Endothelial cell of coronary artery (primary cell): ENCODE measurements at places on chromosomes 12 and 14. TPM values are rescaled to one million over a fixed set of nuclear protein-coding genes. Genes with fewer than 3 reads are reported as not detected.

GPRC5A gene
- total RNA-seq: 13.3 and 36.0 TPM in 2 replicates

DDIT3 gene
- 6.0 and 10.1 TPM in 2 replicates for total RNA-seq

IGF1 gene
- 0.09 and 0.28 TPM in 2 replicates for total RNA-seq

RFX4 gene
- not detected in 2 replicates for total RNA-seq

PUS1 gene
- total RNA-seq: 16.5 and 16.6 TPM in 2 replicates

REM2 gene
- total RNA-seq: 0.09 TPM in 2 replicates

RDH11 gene
- 74.2 and 84.0 TPM in 2 replicates for total RNA-seq

DHRS2 gene
- 0.09 TPM in 1 of 2 replicates, not detected in the other for total RNA-seq

TAS2R50 gene
- total RNA-seq: 1.8 and 4.0 TPM in 2 replicates

TMEM233 gene
- 1.6 and 2.5 TPM in 2 replicates for total RNA-seq

TMEM132D gene
- total RNA-seq: not detected in 2 replicates

FOXJ2 gene
- total RNA-seq: 2.4 and 4.2 TPM in 2 replicates

POTEM gene
- total RNA-seq: not detected in 2 replicates

CISTR gene
- not detected in 2 replicates for total RNA-seq

LRRIQ1 gene
- 0.09 and 0.18 TPM in 2 replicates for total RNA-seq

ACOT6 gene
- 0.09 TPM in 1 of 2 replicates, not detected in the other for total RNA-seq

CLEC9A gene
- not detected in 2 replicates for total RNA-seq

P3H3 gene
- total RNA-seq: 57.4 and 81.5 TPM in 2 replicates

FAM186B gene
- 0.09 TPM in 2 replicates for total RNA-seq
